ENCODE measurements at places on chromosomes 3 and 15.

DNA sequence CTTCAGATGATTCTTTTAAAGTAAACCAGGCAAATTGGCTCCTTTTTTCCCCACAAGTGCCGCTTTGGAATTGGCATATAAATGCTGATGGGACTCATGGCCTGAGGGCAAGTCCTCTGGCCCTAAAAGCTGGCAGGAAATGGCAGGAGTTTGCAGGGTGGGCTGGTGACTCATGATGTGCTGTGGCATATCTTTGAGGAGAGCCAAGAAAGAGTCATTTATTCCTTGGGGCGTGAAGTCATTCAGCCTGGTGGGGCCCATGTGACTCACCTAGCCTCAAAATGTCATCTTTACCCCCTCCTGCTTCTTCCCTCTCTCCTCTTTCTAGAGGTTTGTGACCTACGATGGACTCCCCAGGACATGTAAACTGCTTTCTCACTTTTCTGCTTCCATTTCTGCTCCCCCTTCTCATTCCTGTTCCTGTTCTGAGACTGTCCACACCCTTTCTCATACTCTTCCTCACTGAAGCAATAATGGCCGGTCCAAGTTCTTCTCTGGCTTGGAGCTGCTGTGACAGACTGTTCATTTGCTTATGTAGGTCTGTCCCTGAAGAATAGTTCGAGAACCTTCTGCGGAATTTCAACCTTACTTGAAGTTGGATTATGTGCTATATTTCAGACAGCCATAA is 326.1 kb downstream of the SATB1 start:
- peak; percentile 88 for DNase-seq

DNA sequence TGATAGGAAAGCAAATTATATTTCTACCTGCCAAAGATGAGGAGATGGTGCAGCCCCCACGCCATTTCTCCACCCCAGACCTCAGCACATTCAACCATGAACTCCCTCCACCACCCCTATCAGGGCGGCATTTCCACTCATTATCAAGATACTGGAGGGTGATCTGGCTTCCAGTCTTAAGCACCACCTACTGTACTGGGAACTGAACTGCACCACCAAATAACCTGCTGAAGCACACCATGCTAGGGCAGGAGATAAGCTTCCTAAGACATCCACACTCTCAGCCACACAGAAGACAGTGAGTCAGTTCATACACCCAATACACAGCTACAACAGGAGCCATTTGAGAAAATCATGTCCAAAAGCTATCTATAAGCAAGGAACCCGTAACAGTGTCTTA is 98.8 kb downstream of the FGF7 start:
- DNase-seq = no peak

DNA sequence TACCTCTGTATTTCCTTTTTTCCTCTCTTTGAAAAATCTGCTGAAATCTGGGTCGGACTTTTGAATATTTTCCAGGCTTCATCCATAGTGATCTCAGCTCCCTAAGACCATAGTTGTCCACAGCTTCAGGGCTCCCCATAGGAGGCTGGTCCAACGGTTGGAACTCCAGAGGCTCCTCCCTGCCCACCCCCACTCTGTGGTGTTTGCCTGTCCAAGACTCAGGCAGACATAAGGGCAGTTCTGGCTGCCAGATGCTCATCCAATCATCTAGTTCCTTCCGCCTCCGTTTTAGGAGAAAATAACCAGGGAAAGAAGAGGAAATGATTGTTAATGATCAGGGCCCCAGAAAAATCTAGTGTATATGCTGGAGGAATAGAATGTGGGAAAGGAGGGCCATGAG is 27.9 kb upstream of the PRTG start:
- no peak for DNase-seq

- DNase-seq = no peak
These were observed 19.0 kb downstream of the ANP32A start for GRCh38 chr15:68801572-68802148.

DNA sequence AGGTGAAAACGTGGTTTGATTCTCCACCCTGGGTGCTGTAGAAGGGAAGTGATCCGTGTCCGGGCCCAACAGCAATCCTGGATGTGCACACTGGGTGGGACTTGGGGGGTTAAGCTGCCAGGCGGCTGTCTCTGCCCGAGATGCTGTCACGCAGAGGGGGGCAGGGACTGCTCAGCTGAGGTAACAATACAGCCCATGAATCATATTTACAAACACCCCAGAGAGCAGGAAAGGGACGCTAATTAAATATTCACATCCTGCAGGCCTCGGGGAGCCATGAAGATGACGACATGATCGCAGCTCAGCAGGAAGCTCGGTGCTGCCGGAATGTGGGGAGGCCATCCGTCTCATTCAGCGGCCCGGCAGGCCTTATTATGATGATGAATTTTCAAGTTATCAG is 17.9 kb upstream of the CRABP1 start:
- DNase-seq = no peak

- DNase-seq = no peak
These were observed 226.9 kb downstream of the CACNA2D3 start for GRCh38 chr3:54349231-54349652.

DNA sequence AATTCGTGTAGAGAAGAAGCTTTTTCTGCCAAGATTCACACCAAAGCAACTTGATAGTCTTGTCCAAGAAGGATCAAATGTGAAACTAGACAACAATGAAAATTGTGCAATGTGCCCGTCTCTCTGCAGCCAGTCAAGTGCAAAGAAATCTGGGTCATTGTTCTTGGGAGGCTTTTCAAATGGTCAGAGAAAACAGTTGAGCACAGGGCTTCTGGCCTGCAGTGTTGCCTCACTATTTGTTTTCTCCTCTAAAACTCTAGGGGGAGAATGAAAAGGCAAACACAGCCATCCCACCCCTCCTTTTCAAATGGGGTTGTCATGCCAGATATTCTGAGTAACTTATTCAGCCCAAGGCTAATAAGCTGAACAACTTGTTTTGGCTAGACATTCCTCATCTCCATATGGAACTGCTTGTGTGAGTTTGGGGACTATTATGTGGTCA is 417.6 kb upstream of the CDIN1 start:
- peak; percentile 3 for DNase-seq

GRCh38 chr15:57575363-57575762 is 16.3 kb upstream of the MYZAP start:
- DNase-seq = no peak

- no peak for DNase-seq
These were observed 301.4 kb downstream of the RBMS3 start for GRCh38 chr3:29582273-29582672.

- no peak for DNase-seq
These were observed 194.3 kb downstream of the FOXP1 start for GRCh38 chr3:71389191-71389590.

- no peak for DNase-seq
These were observed 556 bp downstream of the CHP1 start for GRCh38 chr15:41231422-41232226.

GRCh38 chr3:125057186-125057850 is 1.5 kb upstream of the HEG1 start:
- DNase-seq = peak; percentile 82

Data from MG63 (cell line).